Activated naive CD4-positive, alpha-beta T cell (primary cell): ENCODE measurements at places on chromosomes 12 and 14.

DNA sequence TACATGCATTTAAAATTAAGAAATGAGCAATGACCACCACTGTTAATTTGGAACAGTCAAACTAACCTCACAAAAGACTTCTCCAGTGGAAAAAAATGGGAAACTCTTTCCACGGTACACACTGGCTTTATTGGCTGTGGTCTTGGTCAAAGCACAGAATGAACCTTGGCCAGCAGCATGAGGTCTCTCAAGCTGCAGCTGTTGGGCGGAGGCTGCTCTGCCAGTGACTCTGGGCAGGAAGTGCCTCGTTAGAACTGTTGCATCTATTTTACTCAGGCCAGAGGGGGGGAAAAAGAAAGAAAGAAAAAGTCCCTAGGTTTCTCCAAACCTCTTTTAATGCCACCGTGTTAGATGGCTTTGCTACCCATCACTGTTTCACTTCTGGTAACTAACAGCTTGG, 279.8 kb upstream of the DIO2 start:
- no peak for DNase-seq

GRCh38 chr12:54571193-54572188, 17.0 kb downstream of the PPP1R1A start:
- no peak for DNase-seq

DNA sequence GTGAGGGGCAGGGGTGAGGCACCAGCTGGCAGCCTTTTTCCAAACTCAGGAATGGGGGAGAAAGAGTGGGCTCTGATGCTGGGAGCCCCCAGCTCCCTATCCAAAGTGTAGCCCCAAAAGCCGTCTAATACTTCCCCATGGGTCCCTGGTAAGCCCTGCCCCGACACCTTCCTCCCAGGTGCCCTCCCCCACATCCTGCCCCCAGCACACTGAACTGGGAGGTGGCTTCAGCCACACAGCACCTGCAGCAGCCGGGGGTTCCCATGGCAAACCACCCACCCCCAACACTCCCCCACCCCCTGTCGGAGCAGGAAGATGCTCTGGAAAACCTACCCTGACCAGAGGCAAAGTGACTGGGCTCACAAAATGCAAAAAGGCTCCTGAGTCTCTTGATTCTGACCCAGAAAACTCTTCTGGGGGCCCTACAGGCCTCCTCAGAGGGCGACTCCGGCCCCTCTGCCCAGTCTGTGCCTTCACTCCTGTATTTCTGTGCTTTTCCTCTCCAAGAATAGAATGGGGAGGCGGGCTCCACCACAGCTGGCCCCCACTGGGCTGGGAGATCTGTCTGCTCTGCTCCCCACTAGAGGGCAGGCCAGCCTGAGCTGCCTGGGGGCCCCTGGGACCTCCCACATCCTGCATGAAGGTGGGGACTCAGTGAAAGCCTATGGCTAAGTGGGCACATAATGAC, 81.6 kb downstream of the ITPK1 start:
- no peak for DNase-seq

- no peak for DNase-seq
Measured at GRCh38 chr14:74140374-74140850, 55.7 kb downstream of the LIN52 start.

DNA sequence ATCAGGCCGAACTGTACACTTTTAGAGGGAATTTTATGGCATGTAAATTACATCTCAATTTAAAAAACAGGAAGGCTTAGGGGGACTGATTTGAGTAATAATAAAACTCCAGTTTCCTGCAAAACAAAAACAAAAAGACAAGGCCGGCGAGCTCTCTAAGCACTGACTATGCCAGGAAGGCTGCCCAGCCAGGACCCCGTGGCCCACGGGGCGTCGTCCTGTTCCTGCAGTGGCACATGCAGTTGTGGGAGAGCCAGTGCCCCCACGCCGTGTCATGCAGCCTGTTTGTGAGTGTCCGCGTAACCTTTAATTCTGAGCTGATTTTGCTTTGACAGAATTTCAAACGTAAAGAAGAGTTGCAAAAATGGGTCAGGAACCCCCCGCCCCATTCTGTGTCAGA, 10.5 kb downstream of the XRCC3 start:
- DNase-seq = no peak

GRCh38 chr14:60658909-60659585, 9.8 kb upstream of the SIX1 start:
- no peak for DNase-seq

- no peak for DNase-seq
Measured at GRCh38 chr14:23252006-23252405, 14.3 kb downstream of the RNF212B start.
